ENCODE measurements at places on chromosomes 13 and 19.

DNA sequence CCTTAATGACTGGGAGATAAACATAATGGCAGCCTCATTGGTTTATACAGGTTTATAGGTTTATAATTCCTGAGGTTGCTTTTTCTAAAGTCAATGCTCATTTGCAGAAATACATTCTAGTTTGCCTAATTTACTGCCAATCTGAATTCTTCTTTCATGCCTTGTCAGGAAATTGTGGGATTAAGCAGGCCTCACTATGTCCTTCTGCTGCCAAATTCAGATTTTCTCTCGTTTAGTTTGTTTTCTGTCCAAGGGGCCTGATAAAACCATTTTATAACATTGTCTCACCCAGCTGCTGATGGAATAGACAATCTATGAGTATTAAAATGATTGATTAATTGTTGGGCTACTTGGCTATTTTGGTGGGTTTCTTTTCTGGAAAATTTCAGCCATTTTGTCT is 42.4 kb upstream of the OBI1 start:
- no peak for DNase-seq

DNA sequence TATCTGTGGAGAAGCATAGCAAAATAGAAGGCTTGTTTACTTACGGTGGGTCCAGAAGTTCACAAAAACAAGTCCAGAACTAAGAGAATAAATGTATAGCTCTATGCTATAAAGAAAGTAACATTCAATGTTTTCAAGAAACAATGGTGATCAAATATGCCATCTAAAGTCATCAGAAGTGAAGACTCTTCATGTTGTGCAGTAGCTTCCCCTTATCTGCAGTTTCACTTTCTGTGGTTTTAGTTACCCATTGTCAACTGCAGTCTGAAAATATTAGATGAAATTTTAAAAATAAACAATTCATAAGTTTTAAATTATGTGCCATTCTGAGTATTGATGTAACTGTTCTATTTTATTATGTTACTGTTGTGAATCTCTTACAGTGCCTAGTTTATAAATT is 72.5 kb downstream of the EDNRB start:
- DNase-seq, result no peak

DNA sequence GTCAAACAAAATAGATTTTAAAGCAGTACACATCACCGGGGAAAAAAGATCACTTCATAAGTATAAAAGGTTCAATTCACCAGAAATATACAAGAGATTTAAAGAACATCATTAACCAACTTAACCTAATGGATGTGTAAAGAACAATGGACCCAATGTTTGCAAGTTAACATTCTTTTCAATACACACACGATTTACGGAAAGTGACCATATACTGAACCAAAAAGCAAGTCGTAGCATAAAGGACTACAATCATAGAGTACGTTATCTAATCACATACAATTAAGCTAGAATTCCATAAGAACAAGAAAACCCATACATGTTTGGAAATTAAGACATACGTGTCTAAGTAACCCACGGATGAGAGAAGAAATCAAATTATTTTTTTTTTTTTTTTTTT is 9.6 kb downstream of the TGDS start:
- DNase-seq, result no peak

GRCh38 chr19:10766671-10767201 is 48.9 kb downstream of the DNM2 start:
- DNase-seq, result no peak

Measured in activated gamma-delta T cell treated with Interleukin-2 at 50 U/mL for 16 hours (primary cell).